ENCODE measurements at places on chromosomes 5 and 9. TPM values are rescaled to one million over a fixed set of nuclear protein-coding genes. Genes with fewer than 3 reads are reported as not detected.

Gene AP3S1
- 96.7 TPM for total RNA-seq

Gene NAIF1
- total RNA-seq: 9.3 TPM

Gene GABRA6
- total RNA-seq: not detected

Gene UBLCP1
- 25.5 TPM for total RNA-seq

Gene ADGRD2
- not detected for total RNA-seq

Gene GFPT2
- total RNA-seq: 0.98 TPM

Gene NUTM2G
- total RNA-seq: not detected

Gene APBA1
- 22.5 TPM for total RNA-seq

Gene RFESD
- 1.4 TPM for total RNA-seq

Gene HAPLN1
- total RNA-seq: not detected

Gene FBN2
- total RNA-seq: 5.9 TPM

Gene LCN1
- not detected for total RNA-seq

Gene CCL27
- total RNA-seq: not detected

Gene SLC45A2
- 0.10 TPM for total RNA-seq

Gene TMEM252
- total RNA-seq: not detected

Gene TMC1
- total RNA-seq: 0.33 TPM

Gene IFNA13
- not detected for total RNA-seq

Gene CKMT2
- not detected for total RNA-seq

Gene LRRC19
- total RNA-seq: not detected

Gene SEC61B
- total RNA-seq: 114 TPM

Gene MARCHF11
- total RNA-seq: not detected

Gene MGAT4B
- 174 TPM for total RNA-seq

Gene SAPCD2
- total RNA-seq: 14.7 TPM

Gene PDZD2
- total RNA-seq: 3.9 TPM

Gene TMEM232
- 0.67 TPM for total RNA-seq

Gene FOXD4L4
- 0.19 TPM for total RNA-seq

Gene MARCOL
- total RNA-seq: not detected

Gene C9orf153
- total RNA-seq: not detected

Gene ALDH1A1
- 196 TPM for total RNA-seq

Gene SPARC
- 1,259 TPM for total RNA-seq

Gene GCNT4
- not detected for total RNA-seq

Gene CCNO
- total RNA-seq: 0.33 TPM

Gene BSPRY
- not detected for total RNA-seq

Gene DRD1
- total RNA-seq: not detected

Gene ANKRD34B
- total RNA-seq: not detected

Gene PCDHGB2
- total RNA-seq: 4.6 TPM

Gene PCDHA3
- total RNA-seq: under 0.01 TPM

Gene OR4F3
- total RNA-seq: 0.19 TPM

Gene GABRB2
- not detected for total RNA-seq

Gene GFI1B
- total RNA-seq: not detected

Gene TCERG1
- 85.4 TPM for total RNA-seq

Gene PCDHAC2
- 0.33 TPM for total RNA-seq

Gene SPINK1
- not detected for total RNA-seq

Gene AOPEP
- total RNA-seq: 32.0 TPM

Gene CMBL
- total RNA-seq: 6.2 TPM

Gene TYRP1
- 1.1 TPM for total RNA-seq

Gene GMCL2
- not detected for total RNA-seq

Gene IFNA21
- not detected for total RNA-seq

Gene TSSK1B
- under 0.01 TPM for total RNA-seq

Gene BRINP1
- not detected for total RNA-seq

Gene KIAA0825
- 2.6 TPM for total RNA-seq

Gene PCDHB12
- total RNA-seq: 0.76 TPM

Gene SPATA31E1
- total RNA-seq: not detected
